NCI-H524 treated with DMSO at 0.1 percent for 48 hours (cell line): ENCODE measurements at places on chromosomes 5 and 9.

DNA sequence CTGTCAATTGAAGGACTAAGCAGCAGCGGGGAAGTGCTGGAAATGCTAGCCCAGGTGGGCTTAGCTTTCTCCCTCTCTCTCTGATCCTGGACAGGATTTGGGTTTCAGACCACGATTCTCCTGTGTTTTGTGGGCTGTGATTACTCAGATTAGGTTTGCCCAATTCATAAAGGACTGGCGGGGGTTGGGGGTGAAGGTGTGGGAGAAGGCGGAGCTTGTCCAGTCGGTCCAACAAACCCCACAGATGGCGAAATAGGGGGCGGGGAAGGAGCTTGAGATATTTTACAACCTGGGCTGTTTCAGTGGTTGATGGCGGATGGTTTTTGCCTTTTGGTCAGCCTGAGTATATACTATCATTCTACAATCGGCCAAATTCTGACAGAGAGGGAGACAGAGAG is 35.2 kb downstream of the PCDHAC2 start:
- DNase-seq = no peak

GRCh38 chr5:75551471-75551870 is 39.8 kb downstream of the POLK start:
- DNase-seq = no peak

- DNase-seq = no peak
Observed at GRCh38 chr5:5179597-5179996, 39.5 kb downstream of the ADAMTS16 start.

- peak; percentile 73 for DNase-seq
Observed at GRCh38 chr5:72206160-72206559, 98.9 kb downstream of the MAP1B start.

- DNase-seq = peak; percentile 25
Observed at GRCh38 chr5:32098890-32099310, 75.2 kb downstream of the GOLPH3 start.

DNA sequence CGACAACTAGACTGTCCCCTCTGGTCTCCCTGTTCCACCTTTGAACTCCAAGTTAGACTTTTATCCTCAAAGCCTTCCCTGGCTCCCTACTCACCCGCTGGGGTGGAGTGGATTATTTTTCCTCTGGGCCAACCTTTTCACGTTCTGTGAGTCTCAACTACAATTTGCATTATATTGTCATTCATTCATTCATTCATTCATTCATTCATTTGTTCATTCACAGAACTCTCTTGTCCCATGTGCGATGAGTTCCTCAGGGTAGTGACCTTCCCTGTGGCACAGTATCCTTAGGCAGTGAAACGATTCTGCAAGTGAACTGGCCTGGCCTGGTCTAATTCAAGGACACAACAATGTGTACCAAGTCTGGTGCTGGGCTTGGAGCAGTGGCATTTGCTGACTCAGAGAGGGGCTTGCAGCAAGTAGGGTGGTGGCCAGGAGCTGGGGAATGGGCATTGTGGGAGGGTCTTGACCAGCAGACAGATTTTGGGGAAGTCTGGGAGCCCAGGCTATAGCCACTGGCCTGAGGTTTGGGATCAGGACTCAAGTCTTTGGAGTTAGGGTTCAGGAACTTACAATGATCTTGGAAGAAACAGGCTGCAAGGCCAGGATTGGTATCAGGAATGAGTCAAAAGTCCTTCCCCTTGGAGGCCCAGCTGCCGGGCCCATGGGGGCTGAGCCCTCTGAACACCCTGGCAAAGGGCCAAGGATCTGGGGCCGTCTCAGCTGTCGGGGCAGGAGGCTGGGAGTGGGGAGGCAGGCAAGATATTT is 37.2 kb upstream of the COL15A1 start:
- DNase-seq = peak; percentile 17

DNA sequence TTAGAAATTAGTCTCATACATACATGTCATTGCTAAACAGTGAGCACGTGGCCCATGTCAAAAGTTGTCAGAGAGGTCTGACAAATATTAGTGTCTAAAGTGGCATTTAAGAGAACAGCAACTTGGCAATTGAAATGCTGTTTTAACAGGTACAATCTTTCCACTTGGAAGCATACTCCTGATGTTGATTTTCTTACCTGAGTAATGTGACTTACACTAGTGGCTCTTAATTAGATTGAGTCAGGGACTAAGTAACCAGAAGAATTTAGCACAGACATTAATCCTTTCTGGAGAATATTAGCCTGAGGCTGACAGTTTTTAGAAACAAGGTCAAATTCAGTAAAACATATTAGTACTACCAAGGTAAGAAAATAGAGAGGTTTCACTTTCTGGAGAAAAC is 357.0 kb upstream of the ZNF608 start:
- no peak for DNase-seq

GRCh38 chr9:106860721-106861639 is 2.0 kb upstream of the ZNF462 start:
- DNase-seq = no peak

- no peak for DNase-seq
Observed at GRCh38 chr5:58933891-58934628, 351.2 kb downstream of the RAB3C start.

- no peak for DNase-seq
Observed at GRCh38 chr5:73994963-73995362, 369.0 kb downstream of the ARHGEF28 start.

- no peak for DNase-seq
Observed at GRCh38 chr9:71353720-71354119, 232.3 kb upstream of the TRPM3 start.

GRCh38 chr5:112691758-112692157 is 45.9 kb upstream of the APC start:
- DNase-seq = no peak

DNA sequence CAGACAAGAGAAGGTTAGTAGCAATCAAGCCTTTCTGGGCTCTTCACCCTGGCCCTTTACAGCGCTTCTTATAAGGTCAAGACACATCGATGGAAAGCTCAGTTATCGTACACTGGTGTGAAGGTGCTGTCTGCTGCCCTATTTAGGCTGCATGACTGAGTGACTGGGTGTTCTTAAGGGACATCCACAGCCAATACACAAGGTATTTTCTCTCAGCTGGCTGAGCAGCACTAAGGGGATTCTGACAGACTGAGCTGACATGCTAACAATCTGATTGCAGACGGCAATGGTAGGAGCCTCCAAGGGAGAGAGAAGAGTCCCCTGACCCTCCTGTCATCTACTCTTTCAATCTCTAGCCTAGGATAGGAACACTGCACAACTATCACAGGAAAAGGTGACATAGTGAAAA is 577.9 kb downstream of the ISL1 start:
- no peak for DNase-seq

- no peak for DNase-seq
Observed at GRCh38 chr5:181221105-181221791, 1.8 kb upstream of the TRIM41 start.

DNA sequence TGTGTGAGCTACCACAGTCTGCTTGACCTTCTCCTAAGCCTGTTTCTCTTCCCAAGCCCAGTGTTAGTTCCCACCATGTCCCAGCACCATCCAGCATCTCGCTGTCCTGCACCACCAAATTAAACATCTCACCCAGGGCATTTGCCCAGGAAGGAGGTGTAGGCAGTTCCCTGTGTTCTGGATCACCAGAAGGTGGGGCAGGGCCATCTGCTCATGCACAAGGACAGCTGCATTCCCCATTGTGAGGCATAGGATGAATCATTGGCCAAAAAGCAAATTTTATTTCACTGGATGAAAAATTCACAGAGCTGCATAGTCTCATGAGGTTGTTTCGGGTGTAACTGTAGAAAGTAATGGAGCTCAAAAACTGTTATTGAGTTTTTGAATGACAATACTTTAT is 89.5 kb upstream of the GRIA1 start:
- DNase-seq = peak; percentile 0

DNA sequence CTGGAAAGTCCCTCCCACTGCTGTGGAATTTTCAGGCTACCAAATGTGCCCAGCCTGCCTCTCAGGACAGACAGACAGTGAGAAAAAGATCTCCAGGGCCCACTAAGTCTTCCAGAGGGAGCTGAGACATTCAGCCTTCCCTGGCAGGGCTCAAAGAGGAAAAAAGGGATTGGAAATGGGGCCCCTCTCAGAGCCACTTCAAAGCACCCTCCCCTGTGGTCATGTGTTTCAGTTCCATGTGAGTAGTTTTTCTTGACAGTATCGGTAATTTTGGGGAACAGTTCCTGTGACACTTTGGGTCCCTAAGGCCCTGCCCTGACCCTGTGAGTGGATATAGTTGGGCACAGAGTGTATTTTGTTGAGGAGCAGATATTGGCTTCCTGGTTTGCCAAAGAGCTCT is 25.0 kb downstream of the LARP1 start:
- DNase-seq = no peak

GRCh38 chr9:136765041-136765440 is 723 bp upstream of the LCN15 start:
- no peak for DNase-seq

GRCh38 chr5:104594850-104595249 is 1032.3 kb upstream of the NUDT12 start:
- no peak for DNase-seq

DNA sequence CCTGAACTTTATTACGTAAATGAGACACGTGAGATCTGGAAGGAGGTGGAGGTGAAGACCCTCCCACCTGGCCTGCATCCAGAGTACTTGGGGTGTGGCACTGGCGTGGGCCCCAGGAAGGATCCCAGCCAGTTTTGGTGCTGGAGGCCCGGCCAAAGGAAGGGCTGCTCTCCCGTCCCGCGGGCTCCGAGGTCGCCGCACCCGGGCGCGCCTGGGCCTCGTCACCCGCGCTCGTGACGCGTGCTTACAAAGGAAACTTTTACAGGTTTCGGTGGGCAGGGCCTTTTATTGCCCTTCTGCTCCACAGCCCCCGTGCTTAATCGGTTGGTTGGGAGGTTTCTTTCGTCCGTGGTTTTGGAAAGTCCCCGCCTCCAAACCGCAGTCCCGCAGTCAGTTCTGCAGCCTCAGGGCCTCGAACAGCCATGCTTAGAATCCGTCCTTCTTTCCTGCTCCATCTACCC is 29.2 kb downstream of the CDKN2A start:
- no peak for DNase-seq

DNA sequence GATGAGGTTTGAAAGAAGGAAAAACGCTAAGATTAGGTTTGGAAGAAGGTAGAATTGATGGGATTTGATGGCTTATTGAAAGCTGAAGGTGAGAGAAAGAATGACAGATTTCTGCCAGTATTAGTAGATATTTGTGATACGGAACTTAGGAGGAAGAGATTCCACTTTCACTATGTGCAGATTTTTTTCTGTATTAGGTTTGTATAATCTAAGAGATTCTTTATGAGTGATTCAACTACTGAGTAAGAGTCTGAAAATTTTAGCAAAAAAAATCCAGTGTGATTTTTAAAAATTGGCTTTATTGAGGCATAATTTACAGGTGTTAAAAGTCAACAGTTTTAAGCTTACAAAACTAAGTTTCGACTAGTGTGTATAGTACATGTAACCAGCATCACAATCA is 54.1 kb downstream of the AP3S1 start:
- no peak for DNase-seq

GRCh38 chr5:179297026-179297425 is 48.2 kb downstream of the ADAMTS2 start:
- DNase-seq = no peak

DNA sequence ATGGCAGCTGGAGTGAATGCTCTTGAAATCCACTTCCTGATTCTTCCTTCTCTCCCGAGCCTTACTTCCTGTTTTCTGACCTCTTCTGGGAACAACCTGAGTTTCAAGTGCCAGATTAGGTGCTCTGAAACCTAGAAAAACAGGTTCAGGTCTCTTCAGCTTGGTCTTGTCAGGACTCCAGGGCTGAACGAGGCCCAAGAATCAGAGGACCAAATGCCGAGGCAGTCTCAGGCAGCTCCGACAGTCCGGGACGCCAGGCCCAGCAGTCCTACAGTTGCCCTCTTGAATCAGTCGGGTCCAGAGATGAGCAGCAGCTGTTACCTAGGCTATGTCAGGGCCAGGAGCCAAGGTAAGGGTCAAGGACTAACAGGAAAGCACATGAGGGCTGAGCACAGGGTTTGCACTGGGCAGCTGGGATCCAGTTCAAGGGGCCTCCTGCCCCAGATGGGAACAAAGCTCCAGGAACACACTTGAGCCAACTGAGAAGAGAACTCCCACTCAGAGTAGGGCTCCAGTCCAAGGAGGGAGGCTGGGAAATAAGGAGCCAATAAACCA is 38.3 kb upstream of the ADRA1B start:
- DNase-seq = peak; percentile 6

DNA sequence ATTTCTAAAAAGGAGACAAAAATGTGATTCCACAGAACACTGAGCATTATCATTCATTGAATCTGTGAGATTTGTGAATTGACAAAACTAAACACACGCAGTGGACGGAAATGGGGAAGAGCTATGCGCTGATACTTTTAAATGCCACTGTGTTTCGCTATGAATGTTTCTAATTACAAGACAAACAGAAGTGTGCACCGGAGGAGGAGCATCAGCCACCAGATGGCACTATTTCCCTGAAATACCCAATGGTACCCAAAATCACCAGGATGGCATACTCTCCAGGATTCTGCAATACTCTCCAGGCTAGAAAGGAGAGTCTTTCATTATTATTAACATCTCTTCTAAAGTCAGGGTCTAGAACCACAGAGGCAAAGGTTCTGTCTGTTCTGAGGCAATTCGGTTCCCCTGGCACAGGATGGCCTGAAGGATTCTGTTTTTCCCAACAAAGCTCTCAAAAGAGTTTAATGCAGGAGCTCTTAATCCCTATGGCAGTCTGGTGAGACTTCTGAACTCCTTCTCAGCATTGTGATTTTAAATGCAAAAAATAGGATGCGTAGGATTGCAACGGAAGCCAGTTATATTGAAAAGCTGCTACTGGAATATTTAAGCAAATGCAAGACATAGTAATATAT is 13.8 kb upstream of the PUM3 start:
- no peak for DNase-seq

DNA sequence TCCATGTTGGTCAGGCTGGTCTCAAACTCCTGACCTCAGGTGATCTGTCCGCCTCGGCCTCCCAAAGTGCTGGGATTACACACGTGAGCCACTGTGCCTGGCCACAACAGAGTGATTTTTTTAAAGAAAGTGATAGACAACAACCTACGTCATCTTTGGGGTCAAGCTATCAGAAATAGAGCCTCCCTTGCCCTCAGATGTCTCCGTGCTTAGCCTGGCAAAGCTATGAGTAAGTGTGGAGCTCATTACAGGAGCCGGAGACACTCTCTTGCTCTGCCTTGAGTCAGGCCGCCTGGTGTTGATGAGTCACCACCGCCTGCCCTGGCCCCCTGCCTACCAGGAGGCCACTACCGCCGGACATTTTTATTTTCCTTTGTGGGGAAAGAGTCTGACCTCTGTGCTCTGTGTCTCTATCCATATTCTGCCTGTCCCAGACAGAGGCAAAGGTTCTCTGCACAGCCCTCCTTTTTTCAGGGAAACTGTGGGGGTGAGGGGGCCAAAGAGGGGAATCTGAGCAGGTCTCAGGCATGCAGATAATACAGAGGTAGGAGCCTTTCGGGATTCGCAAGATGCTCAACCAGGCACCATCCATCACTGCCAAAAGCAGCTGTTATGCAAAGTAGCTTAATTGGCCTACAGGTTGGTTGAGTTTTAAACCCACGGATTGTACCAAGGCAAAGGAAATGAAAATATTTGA is 123.7 kb upstream of the CPEB4 start:
- no peak for DNase-seq

- no peak for DNase-seq
Observed at GRCh38 chr5:103391659-103392058, 133.1 kb downstream of the MACIR start.
